ENCODE measurements at places on chromosomes 4 and X.
A peak's percentile ranks its signal among the peaks of the same experiment; 100 is the strongest.

DNA sequence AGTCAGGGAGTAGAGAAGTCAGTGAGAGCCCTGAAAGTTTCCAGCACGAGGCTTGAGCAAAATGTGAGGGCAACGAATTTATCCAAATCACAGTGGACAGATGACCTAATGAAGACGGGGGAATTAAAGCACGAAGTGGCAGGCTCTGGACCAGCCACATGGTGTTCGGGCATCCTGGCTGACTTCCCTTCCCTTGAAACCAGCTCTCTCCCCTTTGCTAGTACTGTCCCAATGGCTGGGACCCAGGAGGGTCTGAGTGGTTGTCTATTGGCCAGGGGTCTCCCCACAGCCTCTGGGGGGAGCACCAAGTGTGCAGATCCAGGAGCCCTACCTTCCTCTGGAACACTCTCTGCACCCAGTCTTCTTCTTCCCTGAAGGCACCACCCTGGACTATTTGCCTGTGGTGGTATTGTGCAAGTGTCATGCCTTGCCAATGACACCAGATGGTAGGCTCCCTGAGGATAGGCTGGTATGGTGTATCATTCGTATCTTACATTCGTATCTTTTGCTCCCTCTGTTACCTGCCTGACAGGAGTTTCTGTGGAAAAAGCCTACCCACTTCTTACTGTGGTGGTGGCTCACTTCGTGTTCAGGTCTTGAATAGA is 2.1 kb downstream of the APLN start:
- DNase-seq: no peak

- no peak for DNase-seq
Measured at GRCh38 chr4:102871772-102872171, 3.0 kb downstream of the CISD2 start.

DNA sequence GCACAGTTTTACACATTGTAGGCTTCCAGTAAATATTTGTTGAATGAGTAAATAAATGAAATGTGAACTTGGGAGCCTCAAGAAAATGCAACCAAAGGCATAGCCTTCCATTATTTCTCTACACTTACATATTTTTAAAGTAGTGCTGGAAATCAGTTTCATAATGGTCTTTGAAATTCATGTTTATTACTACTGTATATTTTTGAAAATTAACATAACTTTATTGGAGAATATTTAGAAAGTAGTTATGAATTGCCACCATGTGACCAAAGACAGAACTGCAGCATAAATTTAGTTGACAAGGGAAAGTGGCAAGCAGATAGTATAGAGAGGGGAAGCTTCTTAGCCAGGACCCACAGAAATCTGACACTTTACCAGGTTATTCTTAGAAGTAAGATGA is 6.4 kb downstream of the TCEAL8 start:
- no peak for DNase-seq

DNA sequence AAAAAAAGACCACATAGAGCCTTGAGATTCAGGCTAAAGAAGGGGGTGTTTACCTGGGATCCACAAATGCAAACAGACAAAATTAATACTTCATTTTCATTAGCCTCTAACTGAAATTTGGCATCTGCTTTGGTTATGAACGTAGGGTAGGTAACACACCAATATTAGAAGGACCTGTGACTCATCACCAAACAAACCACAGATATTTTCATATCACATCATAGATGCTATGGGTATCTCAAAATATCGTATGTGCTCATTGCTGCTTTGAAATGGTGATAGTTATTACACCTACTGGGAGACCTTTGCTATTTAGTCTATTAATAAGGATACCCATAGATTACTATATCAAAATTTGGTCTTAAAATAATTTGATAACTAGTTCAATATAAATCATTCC is 180.6 kb upstream of the MAP3K15 start:
- no peak for DNase-seq

GRCh38 chrX:153055871-153056749 is at the start of gene PNMA3:
Gene PNMA3, plus strand, starts transcription at chrX:153056470. Its CDS starts 586 bp downstream, at chrX:153057056.
- no peak for DNase-seq

- DNase-seq: no peak
Measured at GRCh38 chr4:184267673-184268583, 50.3 kb upstream of the ENPP6 start.

DNA sequence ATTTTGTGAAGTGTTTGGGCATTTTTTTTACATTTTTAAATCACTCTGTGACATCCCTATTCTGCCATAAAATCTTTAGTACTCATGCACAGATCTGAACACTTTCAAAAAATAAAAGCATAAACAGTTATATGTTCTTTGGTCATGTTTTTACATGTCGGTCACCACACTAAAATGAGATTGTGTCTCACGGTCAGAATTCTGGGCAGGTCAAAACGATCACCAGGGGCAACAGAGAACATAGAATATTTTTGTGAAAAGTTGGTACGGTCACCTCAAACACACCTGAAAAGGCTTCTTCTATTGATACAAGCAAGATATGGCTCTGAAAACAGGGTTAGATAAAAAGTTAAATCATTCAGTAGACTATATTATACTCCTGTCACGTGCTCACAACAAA is 189.1 kb downstream of the PDGFC start:
- no peak for DNase-seq

- no peak for DNase-seq
Measured at GRCh38 chr4:39626261-39626660, 12.4 kb downstream of the SMIM14 start.

DNA sequence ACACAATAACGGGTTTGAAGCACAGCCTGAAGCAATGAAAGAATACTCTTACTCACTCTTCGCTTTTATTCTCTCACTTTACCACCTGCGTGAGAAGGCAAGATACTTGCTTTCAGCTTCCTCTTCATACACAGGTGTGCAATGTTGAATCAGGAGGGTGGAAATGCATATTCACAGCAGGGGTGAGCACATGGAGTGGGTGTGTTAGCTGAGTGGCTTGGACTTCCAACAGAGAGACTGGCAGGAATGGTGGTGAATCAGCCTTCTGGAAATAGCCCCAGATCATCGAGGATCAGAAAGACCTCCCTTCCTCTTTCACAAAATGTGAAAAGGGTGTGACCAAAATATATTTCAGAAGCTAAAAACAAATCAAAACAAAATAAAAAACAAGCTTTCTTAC is 521.2 kb downstream of the STIM2 start:
- peak; percentile 8 for DNase-seq

DNA sequence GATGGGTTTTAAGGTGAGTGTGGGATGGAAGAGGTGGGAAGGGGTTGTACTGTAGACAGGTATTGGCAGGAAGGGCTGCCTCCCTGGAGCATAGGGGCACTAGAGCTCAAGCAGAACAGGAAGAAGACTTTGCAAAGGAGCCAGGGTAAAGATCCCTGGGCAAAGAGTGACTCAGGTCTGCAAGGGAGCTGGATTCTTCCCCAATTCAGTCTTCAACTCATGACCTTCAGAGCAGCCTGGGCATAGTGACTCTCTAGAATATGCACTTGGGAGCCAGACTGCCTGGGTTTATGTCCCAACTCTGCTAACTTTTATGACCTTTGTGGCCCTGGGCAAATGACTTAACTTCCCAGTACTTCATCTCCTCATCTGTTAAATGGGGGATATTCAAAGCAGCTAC is 4.0 kb downstream of the LONRF3 start:
- DNase-seq: no peak

Measured in NCI-H2081 treated with DMSO at 0.1 percent for 48 hours (cell line).